Smooth muscle cell of bladder (primary cell): ENCODE measurements at places on chromosomes 2 and 18. TPM values are rescaled to one million over a fixed set of nuclear protein-coding genes. Genes with fewer than 3 reads are reported as not detected.

Gene RAB27B
- 23.0 and 30.2 TPM in 2 replicates for total RNA-seq

Gene GKN1
- total RNA-seq: not detected in 2 replicates

Gene CFAP53
- total RNA-seq: 0.71 and 0.74 TPM in 2 replicates

Gene POTEC
- total RNA-seq: under 0.01 TPM in 1 of 2 replicates, not detected in the other

Gene KCNE4
- total RNA-seq: 27.2 and 43.9 TPM in 2 replicates

Gene EIF2AK2
- total RNA-seq: 19.3 and 22.7 TPM in 2 replicates

Gene SMYD1
- not detected in 2 replicates for total RNA-seq

Gene SERPINB11
- not detected in 2 replicates for total RNA-seq

Gene ALPG
- total RNA-seq: not detected in 2 replicates

Gene CELF4
- total RNA-seq: 0.09 TPM in 1 of 2 replicates, not detected in the other

Gene TSPYL6
- total RNA-seq: not detected in 2 replicates

Gene MAP3K2
- total RNA-seq: 24.9 and 32.2 TPM in 2 replicates

Gene VWC2L
- under 0.01 TPM in 1 of 2 replicates, not detected in the other for total RNA-seq

Gene GALNT3
- 0.65 and 0.71 TPM in 2 replicates for total RNA-seq

Gene TRABD2A
- total RNA-seq: 4.7 and 6.4 TPM in 2 replicates

Gene POMC
- 0.57 and 2.8 TPM in 2 replicates for total RNA-seq

Gene CCDC68
- total RNA-seq: 6.9 and 27.0 TPM in 2 replicates

Gene LDLRAD4
- total RNA-seq: 0.71 and 3.1 TPM in 2 replicates

Gene AMER3
- not detected in 2 replicates for total RNA-seq

Gene MGAT4A
- total RNA-seq: 0.28 and 0.74 TPM in 2 replicates

Gene RIT2
- total RNA-seq: not detected in 2 replicates

Gene KIAA2012
- total RNA-seq: under 0.01 and 0.28 TPM in 2 replicates

Gene MRO
- total RNA-seq: under 0.01 and 0.18 TPM in 2 replicates

Gene DSC2
- total RNA-seq: under 0.01 TPM in 1 of 2 replicates, not detected in the other

Gene KRTCAP3
- total RNA-seq: 0.18 TPM in 1 of 2 replicates, not detected in the other

Gene IL1RL1
- 0.14 and 0.18 TPM in 2 replicates for total RNA-seq

Gene CRYBA2
- not detected in 2 replicates for total RNA-seq

Gene MALT1
- 21.8 and 33.8 TPM in 2 replicates for total RNA-seq

Gene CCBE1
- total RNA-seq: 16.6 and 21.7 TPM in 2 replicates

Gene TET3
- total RNA-seq: 2.1 and 3.1 TPM in 2 replicates

Gene SLC19A3
- total RNA-seq: 1.0 and 2.1 TPM in 2 replicates

Gene SIX3
- not detected in 2 replicates for total RNA-seq

Gene SRD5A2
- not detected in 2 replicates for total RNA-seq
